SW 1271 (cell line): ENCODE measurements at places on chromosomes 3 and 15.

DNA sequence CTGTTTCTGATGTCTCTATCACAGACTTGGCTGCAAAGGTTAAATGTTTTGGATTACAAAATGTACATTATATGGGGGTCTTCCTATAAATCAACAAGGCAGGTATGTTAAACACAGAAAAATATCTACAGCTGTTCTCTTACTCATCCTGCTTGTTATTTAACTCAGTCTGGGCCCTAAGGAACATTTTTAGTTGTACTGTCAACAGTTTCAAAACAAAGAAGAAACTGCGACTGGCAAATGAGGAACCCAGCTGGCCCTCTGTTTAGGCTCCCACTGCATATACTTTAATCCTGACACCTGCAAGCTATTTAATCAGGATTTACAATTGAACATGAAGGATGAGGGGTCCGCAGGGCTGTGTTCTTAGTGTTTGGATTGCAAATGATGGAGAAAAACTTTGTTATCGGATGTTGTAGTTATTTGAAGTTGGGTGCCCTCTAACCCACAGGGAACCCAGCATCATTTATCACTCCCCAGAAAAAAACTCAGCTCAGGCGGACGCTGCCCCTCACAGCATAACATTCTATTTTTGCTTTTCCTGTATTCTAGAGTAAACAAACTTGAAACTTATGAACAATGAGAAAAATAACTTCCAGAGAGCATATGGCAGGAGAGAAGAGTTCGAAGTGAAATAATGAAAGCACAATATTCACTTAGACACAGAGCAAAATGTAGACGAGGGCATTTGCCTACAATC lies 91.2 kb downstream of the POLR2M start:
- no peak for DNase-seq

DNA sequence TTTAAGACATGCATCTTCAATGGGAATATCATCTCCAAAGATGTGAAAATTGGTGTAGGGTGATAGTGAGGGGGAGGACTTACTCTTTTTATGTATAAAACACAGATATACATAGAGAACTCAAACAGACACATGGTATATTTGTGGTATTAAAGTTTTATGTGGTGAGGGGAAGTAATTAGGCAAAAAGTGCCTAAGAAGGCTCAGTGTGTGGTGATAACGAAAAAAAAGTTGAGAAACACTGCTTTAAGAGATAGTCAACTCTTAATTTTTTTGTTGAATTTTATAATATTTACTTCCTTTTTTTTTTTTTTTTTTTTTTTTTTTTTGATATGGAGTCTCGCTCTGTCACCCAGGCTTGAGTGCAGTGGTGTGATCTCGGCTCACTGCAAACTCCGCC lies 174.2 kb upstream of the FRMD4B start:
- no peak for DNase-seq

DNA sequence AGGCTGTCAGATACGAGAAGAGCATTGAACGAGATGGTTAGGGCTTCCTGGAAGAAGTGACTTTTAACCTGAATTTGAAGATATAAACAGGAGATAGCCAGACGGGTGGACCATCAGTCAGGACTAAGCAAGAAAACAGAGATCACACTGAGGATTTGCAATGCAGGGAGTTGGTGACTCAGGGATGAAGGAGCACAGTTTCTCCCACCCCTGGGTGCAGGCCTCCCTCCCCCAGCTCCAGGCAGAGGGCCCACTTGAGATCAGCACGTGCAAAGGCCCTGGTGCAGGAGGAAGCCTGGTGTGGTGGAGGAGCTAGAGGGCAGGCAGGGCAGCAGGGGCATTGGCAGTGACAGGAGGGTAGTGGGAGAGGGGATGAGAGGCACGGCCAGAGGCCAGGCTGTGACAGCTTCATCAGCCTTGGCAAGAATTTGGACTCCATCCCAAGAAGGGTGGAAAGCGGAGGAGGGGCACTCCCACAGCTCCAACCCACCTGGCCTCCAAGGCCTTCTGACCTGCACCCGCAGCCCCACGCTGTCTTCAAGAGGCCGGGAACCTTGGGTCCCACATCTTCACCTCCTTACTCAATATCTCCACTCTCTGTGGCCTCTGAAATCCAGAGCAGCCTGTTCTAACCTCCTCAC lies 8.7 kb upstream of the PCSK6 start:
- no peak for DNase-seq

- DNase-seq: no peak
These were observed 42.3 kb downstream of the BOC start for GRCh38 chr3:113253702-113254101.

- DNase-seq: no peak
These were observed 62.3 kb downstream of the TMEM44 start for GRCh38 chr3:194570898-194571297.

- no peak for DNase-seq
These were observed 312.9 kb downstream of the ZBBX start for GRCh38 chr3:167066977-167067786.

- no peak for DNase-seq
These were observed 8.6 kb downstream of the TM6SF1 start for GRCh38 chr15:83115831-83116565.

DNA sequence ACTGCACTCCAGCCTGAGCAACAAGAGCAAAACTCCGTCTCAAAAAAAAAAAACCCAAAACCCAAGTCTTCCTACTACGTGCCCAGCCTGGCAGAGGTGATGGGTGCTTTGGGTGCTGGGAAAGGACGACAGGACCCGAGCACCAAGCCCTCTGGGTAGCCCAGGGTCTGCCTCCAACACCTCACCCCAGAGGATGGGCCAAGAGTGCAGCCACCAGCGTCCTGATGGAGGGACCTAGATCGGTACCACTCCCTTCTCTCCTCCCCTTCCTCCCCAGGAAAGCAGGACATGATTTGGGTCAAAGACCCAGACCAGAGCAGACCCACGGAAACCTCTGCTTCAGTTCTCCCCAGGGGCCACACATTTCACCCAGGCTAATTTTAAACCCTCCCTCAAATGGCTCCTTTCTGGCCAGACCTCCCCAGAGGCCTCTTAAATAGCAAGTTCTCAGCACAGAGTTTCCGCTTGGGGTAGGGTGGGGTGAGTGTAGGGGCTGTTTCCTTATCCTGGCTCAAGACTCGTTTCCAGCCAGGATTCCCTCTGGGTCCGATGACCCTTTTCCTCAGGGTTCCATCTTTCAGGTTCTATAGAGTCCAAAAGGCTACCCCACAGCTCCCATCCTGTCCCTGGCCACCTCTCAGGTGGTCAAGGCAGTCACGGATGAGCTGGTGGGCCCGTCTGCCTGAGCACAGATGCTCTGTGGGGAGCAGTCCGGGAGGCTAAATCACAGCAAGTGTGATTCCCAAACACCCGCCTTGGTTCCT lies 20.5 kb downstream of the RBPMS2 start:
- DNase-seq: no peak
